ENCODE measurements at places on chromosomes 6 and 20.

GRCh38 chr6:167034056-167034455, 34.9 kb downstream of the CEP43 start:
- no peak for DNase-seq

GRCh38 chr20:23234311-23235078, 116.1 kb upstream of the NXT1 start:
- no peak for DNase-seq

DNA sequence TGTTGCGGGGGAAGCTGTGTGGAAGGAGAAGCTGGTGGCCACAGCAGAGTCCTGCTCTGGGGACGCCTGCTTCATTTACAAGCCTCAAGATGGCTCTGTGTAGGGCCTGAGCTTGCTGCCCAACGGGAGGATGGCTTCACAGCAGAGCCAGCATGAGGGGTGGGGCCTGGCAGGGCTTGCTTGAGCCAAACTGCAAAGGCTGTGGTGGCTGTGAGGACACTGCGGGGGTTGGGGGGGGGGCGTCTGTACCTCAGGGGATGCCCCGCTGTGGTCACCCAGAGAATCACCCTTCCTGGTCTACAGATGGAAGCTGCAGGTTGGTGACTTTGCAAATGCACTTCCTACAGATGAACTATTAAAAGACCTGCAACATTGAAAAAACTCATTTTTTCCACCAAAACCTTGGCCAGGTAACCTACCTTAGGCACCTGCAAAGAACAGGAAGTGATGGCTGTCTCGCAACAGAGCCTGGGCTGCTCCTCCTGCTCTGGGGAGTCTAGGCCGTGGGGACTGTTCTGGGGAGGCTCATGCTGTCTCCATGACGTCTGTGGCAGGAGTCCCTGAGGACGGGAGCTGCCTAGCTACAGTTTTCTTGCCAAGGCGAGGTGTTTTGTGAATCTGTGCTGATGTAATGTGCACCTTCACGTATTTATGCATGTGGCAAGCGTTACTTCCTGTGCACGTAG, 7.3 kb downstream of the NPBWR2 start:
- DNase-seq = no peak

GRCh38 chr6:17200395-17200794, 80.8 kb upstream of the RBM24 start:
- DNase-seq = no peak

GRCh38 chr6:12265791-12266190, 24.4 kb upstream of the EDN1 start:
- no peak for DNase-seq

GRCh38 chr6:154487367-154488247, 22.9 kb downstream of the CNKSR3 start:
- no peak for DNase-seq

DNA sequence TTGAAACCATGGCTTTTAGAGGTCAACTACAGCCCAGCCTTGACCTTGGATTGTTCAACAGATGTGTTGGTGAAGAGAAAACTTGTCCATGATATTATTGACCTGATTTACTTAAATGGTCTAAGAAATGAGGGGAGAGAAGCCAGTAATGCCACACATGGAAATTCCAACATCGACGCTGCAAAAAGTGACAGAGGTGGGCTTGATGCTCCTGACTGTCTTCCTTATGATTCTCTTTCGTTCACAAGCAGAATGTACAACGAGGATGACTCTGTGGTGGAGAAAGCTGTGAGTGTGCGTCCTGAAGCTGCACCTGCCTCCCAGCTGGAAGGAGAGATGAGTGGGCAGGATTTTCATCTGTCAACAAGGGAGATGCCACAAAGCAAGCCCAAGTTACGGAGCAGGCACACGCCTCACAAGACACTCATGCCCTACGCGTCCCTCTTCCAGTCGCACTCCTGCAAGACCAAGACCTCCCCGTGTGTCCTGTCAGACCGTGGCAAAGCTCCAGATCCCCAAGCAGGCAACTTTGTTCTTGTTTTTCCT, 16.2 kb downstream of the TTLL2 start:
- no peak for DNase-seq

DNA sequence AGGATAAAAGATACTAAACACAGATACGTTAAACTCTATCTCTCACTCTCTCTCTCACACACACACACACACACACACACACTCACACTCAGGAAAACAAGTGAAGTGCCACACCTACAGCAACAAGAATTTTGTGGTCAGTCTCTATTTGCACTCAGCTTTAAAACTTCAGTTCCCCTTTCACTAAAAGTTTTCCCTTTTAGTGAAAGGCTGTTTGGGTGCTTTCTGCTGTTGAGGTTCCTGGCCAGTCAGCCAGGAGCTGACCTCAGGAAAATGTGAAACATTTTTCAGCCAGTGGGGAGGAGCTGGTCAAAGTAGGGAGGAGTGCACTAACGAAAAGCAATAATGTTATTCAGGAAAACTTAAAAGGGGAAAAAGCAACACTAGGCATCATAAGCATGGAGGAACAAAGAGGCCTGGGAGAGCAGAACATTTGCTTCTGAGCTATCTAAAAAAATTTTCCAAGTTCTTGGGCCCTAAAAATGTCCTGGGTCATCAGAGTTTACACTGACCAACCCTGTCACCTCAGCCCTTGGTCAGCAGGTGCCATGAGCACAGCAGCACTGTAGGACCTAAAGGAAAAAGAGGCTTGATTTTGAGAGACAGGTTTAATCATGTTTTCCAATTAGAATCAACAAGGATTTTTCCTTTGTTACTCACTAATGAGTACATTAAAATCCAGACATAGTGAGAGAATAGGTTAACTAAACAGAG, 30.7 kb upstream of the NT5E start:
- DNase-seq = no peak

GRCh38 chr6:137550535-137550934, 56.3 kb upstream of the OLIG3 start:
- DNase-seq = no peak

- DNase-seq = no peak
Measured at GRCh38 chr20:10686356-10687133, 12.7 kb upstream of the JAG1 start.

DNA sequence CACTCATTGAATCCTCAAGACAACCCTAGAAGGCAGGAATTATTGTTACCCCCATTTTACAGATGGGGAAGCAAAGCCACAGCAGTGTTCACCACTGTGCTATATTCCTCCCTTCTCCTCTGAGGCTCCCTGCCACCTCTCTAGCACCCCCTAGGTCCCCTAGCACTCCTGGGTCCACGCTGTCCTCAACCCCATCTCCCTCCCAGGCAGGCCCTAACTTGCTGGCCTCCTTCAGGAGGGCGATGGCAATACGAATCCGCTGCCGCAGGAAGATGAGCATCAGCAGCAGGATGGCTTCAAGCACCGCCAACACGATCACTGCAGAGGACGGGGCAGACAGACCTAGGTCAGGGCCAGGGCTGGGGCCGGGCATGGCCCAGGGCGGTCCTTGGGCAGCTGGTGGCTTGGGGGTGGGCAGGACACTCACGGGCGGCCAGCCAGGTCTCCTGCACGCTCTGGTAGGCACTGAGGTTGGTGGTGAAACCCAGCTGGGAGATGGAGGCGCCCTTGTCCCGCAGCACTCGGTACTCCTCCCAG, 7.8 kb upstream of the NEU1 start:
- no peak for DNase-seq

DNA sequence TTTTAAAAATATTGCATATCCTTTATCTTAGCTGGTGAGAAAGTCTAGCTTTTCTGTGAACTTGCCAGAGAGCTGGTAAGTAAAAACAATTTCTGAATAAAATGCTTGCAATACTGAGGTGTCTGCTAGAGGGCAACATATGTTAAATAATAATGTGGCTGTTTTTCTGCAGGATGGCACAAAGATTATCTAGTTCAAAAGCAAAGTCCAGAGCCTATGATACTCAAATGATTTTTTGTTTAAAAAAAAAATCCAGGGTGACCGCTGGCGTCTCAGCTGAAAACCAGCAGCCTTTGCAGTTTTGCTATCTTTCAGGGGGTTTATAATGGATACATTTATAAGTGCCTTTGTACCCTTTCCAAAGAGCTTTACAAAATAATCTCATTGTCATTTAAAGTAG, 194.9 kb downstream of the PHACTR1 start:
- no peak for DNase-seq

- DNase-seq = no peak
Measured at GRCh38 chr20:53878262-53879047, 191.9 kb downstream of the BCAS1 start.

DNA sequence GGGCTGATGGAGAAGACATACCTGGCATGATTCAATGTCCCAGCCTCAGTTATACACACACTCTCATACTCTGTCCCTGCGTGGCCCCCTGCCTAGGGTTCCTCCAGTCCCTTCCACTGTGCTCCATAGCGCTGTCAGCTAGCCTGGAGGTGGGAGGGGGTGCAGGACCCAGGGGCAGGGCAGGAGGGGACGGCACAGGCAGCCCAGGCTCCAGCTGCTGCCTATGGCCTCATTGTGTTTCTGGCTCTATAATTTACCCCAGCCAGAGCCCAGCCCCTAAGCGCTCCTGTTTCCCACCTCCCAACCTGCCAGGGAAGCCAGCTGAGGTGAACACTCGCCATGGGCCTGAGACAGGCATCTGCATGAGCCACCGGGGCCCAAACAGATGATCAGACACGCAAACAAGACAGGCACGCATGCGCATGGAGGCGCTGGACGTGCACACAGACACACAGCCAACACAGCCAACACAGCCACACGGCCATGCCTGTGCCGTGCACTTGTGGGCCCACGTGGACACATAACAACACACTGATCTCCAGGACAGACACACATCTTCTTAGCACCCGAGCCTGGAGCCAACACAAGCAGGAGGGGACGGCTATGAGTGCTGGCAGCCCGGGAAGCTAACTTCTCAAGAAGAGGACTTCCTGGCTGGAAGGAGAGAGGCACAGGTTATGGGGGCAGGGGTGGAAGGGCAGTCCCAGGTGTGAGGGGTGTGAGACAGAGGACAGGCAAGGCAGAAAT, 124.9 kb downstream of the GRM4 start:
- DNase-seq = no peak

- no peak for DNase-seq
Measured at GRCh38 chr6:136721467-136721866, 70.8 kb downstream of the MAP3K5 start.

- no peak for DNase-seq
Measured at GRCh38 chr6:142395768-142396231, 94.0 kb downstream of the ADGRG6 start.

GRCh38 chr20:32155017-32155981, 45.8 kb downstream of the TM9SF4 start:
- DNase-seq = peak; percentile 38

- DNase-seq = no peak
Measured at GRCh38 chr6:69693762-69694161, 103.0 kb downstream of the LMBRD1 start.

DNA sequence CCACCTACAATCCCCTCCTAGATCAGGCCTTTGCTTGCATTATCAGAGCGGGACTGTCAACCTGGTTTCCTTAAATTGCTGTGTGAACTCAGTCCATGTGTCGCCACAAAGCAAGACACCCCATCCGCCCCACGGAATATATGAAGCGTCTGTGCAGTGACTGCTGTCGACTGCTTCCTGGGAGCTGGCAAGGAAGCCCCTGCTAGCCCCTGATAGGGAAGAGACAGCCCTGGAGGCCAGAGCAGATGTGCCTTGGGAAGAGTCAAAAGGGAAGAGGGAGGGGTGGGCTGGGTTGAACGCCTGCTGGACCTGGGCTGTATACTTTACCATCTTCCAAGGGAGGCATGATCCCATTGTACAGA, 44.1 kb upstream of the APCDD1L start:
- DNase-seq = no peak

- DNase-seq = no peak
Measured at GRCh38 chr6:37007340-37008043, 2.0 kb downstream of the FGD2 start.

DNA sequence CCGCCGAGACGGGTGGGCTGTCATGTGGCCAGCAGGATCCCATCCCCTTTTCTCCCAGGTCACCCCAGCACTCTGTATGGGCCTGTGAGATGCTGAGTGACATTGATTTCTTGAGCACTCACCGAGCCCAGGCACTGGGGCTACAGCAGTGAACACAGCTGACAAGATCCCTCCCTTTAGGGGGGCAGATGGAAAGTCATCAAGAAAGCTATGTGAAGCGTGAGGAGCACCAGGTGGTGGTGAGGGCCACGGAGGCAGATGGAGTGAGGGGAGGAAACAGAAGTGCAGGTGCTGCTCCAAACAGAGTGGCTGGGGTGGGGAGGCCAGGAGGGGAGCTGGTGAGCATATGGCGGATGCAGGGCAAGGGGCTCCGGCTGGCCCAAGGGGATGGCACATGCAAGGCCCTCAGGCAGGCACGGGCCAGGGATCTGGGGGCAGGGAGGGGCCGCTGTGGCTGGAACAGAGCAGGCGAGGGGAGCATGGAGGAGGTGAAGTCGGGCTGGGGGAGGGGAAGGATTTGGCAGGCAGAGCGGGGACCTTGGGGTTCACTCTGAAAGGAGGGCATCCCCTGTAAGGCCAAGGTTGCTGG, 184.0 kb downstream of the BMP7 start:
- no peak for DNase-seq

- DNase-seq = no peak
Measured at GRCh38 chr6:148868314-148868713, 121.5 kb downstream of the UST start.

GRCh38 chr6:104958178-104959025, 1.5 kb downstream of the LIN28B start:
- DNase-seq = no peak

DNA sequence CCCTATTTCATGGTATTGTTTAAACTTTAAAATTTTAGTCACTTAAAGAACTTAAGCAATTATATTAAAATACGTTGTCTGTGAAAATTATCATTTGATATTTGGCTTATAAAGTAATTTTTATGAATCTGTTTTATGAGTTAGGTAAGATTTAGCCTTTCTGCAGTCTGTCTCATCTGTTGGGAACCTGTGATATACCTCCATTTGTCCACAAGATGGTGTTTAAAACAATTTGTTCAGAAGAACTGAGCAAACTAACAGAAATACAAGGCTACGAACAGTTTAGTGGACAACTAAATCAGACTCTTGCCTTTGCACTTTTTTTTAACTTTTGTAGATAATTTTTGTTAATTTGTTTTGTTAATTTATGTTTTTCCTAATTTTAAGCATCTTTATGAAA, 92.4 kb downstream of the COL9A1 start:
- DNase-seq = no peak

- DNase-seq = no peak
Measured at GRCh38 chr6:151690768-151691562, 116.5 kb upstream of the ESR1 start.

DNA sequence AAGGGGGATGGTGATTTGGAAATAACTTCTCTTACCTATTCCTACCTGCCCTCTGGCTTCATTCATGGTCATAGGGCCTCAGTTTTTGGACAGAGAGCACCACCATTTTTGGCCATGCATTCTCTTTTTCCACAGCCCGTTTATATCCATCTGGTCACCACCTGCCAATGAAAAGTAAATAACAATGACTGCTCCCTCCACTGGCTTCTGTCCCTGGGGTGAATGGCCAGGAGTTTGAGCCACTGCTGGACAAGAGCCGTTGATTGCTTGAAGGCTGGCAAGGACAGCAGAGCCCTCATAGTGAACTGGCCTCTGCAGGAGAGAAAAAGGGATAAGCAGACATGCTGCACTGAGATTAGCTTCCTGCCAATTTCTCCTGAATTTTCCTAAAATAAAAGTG, 261.8 kb downstream of the ADGB start:
- DNase-seq = no peak

Measured in HFF-Myc (cell line).